ENCODE measurements at places on chromosomes 13 and 19. TPM values are rescaled to one million over a fixed set of nuclear protein-coding genes. Genes with fewer than 3 reads are reported as not detected.

DNA sequence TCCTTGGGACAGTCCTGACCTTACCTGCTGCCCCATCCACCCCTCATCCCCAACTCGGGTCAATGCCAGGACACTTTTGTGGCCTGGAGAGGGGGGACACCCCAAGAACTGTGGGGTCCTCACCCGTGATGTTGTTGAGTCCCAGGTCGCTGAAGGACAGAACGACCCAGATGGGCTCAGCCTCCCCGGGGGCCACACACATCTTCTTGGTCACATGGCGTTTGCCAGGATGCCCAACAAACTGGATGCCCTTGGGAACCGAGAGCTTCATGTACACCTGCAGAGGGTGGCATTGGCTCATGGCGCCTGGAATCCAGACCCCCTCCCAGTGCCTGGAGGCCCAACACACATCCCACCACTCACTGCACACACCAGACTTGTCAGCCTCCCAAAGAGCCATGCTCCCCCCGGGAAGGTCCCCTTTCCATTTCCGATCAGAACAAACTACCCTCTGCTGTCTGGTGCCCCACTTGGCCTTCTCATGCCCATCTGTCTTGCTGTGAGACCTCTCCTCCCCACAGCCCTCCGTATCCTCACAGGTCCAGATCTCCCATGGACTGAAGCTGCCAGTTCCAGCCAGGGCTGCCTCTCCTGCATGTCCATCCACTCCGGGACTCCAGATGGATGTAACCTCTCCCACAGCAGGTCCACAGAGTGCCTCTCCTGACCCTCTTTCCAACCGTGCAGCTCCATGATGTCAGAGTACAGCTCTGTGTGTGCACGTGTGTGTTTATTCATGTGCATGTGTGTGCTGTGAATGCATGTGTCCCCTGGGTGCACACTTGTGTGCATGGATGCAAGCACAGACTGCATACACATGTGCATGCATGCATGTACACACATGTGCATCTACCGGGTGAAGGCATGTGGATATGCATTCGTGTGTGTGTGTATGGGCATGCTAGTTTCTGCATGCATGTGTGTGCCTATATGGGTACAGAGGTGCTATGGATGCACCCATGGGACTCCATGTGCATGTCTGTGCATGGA, 58.4 kb downstream of the F2RL3 start:
- no peaks in the 10 kb centered on the region for H3K27me3 ChIP-seq
- no peaks in the 10 kb centered on the region for H3K4me1 ChIP-seq
- no peak overlapping the region for H3K27ac ChIP-seq
- no peak overlapping the region for H3K4me3 ChIP-seq
- DNase-seq = no peak
- H3K36me3 ChIP-seq = peaks cover 3% of the 10 kb centered on the region

The PODNL1 gene
- total RNA-seq = 1.0 TPM

The ZNF878 gene
- 0.40 TPM for total RNA-seq

The MBD3L3 gene
- not detected for total RNA-seq

The TUBA3C gene
- not detected for total RNA-seq

DNA sequence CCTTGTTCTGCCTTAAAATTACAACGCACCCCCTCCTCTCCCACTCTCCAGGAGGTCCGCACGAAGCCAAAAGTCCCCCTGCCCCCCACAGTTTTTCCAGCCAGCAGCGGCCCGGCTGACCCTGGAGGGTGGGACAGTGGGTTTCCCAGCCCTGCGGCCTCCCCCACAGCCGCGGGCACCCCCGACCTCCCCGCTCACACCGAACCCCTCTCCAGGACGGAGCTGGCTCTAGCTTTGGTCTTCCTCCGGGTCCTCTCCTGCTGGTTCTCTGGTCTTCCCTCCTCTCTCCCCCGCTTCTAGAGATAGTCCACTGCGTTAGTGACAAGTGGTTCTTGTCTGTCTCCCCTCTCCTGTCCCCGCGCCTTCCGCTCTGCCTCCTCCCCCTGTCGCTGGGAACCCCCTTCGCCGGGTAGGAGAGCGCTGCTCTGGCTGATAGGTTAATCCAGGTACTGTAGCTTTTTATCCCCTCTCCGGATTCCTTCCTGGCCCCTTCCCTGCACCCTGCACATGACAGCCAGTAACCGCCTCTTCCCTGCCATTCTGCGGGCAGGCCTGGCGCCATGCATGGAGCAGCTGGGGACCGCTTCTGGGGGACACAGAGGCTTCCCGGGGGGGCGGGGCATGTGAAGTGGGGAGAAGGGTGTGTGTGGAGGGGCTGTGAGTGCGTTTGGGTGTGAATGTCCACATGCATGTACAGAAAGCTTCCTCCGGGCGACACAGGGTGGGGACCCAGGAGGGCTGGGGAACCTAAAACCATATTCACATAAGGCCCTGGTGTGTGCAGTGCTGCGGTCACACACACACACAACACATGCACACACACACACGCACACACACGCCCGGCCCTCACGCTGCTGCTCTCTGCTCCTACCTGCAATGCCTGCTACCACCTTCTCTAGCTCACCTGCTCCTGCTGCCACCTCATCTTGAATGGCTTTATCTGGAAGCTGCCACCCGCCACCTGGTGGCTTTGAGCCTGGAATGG, 17.2 kb downstream of the PRR36 start:
- peaks cover 31% of the 10 kb centered on the region for H3K27me3 ChIP-seq
- H3K27ac ChIP-seq = no peak overlapping the region
- H3K36me3 ChIP-seq = no peaks in the 10 kb centered on the region
- no peak overlapping the region for H3K4me3 ChIP-seq
- DNase-seq = no peak

The JUND gene
- total RNA-seq = 274 TPM

- H3K27me3 ChIP-seq = no peaks in the 10 kb centered on the region
- no peak overlapping the region for H3K4me3 ChIP-seq
- no peak for DNase-seq
- peaks cover 3% of the 10 kb centered on the region for H3K4me1 ChIP-seq
These were observed 226.8 kb downstream of the PCDH17 start for GRCh38 chr13:57858376-57858775.

- H3K4me1 ChIP-seq = no peaks in the 10 kb centered on the region
- H3K4me3 ChIP-seq = no peak overlapping the region
- no peaks in the 10 kb centered on the region for H3K36me3 ChIP-seq
- H3K27ac ChIP-seq = no peak overlapping the region
- no peak for DNase-seq
These were observed 14.9 kb upstream of the FEM1A start for GRCh38 chr19:4776436-4777211.

GRCh38 chr13:71461892-71462291, 405.1 kb downstream of the DACH1 start:
- no peaks in the 10 kb centered on the region for H3K27me3 ChIP-seq
- no peak overlapping the region for H3K27ac ChIP-seq
- DNase-seq = no peak
- H3K36me3 ChIP-seq = peaks cover 13% of the 10 kb centered on the region
- H3K4me3 ChIP-seq = no peak overlapping the region

- H3K36me3 ChIP-seq = no peaks in the 10 kb centered on the region
- no peaks in the 10 kb centered on the region for H3K4me1 ChIP-seq
- peaks cover 26% of the 10 kb centered on the region for H3K27me3 ChIP-seq
- no peak for DNase-seq
- no peak overlapping the region for H3K27ac ChIP-seq
- no peak overlapping the region for H3K4me3 ChIP-seq
These were observed 30.1 kb upstream of the CCDC124 start for GRCh38 chr19:17902701-17903100.

DNA sequence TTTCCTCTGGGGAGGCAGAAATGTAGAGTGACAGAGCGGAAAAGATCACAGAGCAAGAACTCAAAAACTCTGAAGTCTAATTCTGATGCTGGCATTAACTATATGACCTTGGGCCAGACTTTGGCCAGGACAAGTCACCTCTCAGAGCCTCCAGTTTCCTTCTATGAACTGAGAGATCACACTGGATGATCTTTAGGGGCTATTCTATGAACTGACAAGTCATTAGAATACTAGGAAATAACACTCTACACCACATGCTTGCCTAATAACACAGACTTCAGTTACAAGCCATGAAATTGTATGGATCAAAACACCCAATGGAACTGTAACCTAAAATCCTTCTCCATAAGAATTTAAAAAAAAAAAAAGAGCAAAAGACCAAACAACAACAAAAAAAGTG, 16.9 kb downstream of the SLC25A30 start:
- no peak for DNase-seq
- H3K4me1 ChIP-seq = no peaks in the 10 kb centered on the region
- no peaks in the 10 kb centered on the region for H3K27me3 ChIP-seq
- H3K27ac ChIP-seq = no peak overlapping the region
- peaks cover 40% of the 10 kb centered on the region for H3K36me3 ChIP-seq

DNA sequence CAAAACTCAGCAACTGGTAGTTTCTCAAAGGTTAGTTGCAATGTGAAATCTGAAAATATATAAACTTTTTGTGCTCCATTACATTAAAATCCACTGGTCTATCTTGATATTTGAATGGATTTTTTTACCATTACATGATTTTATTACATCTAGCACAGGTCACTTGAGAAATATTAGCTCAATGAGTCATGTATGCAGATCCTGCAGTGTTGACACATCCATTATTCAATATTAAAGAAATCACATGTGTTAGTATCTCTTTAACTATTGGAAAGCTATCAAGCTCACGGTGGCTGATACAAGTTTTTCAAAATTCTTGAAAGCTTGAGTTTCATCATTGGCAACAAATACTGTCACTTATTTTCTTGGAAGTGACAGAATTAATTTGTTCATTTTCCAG, 373.9 kb upstream of the TSHZ3 start:
- H3K4me1 ChIP-seq = peaks cover 39% of the 10 kb centered on the region
- peaks cover 10% of the 10 kb centered on the region for H3K36me3 ChIP-seq
- H3K27me3 ChIP-seq = no peaks in the 10 kb centered on the region
- no peak overlapping the region for H3K4me3 ChIP-seq

The TEX26 gene
- total RNA-seq = not detected

DNA sequence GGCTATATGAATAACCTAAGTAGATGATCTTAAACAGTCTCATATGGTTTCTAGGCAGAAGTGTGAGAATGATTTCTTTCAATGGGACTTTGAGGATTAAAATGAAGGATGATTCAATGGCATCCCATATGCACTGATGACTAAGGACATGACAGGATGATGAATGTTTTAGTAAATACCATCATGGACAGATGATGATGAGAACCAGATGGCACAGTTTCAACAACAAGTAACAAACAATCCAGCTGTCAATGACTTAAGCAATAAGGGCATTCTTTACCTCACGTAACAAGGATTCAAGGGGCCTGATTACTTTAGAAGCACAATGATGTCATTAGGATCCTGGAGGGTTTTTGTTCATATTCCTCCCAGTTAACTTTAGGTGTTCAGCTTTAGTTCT, 2678.4 kb downstream of the PCDH9 start:
- peaks cover 6% of the 10 kb centered on the region for H3K4me1 ChIP-seq
- H3K4me3 ChIP-seq = no peak overlapping the region
- no peaks in the 10 kb centered on the region for H3K27me3 ChIP-seq
- DNase-seq = no peak

- H3K27ac ChIP-seq = no peak overlapping the region
- H3K36me3 ChIP-seq = peaks cover 7% of the 10 kb centered on the region
- H3K4me3 ChIP-seq = no peak overlapping the region
These were observed 692.6 kb downstream of the DIAPH3 start for GRCh38 chr13:59471106-59471505.

- no peak for DNase-seq
- H3K4me3 ChIP-seq = no peak overlapping the region
- peaks cover 10% of the 10 kb centered on the region for H3K4me1 ChIP-seq
- H3K27me3 ChIP-seq = no peaks in the 10 kb centered on the region
- H3K36me3 ChIP-seq = no peaks in the 10 kb centered on the region
- no peak overlapping the region for H3K27ac ChIP-seq
These were observed 201.2 kb upstream of the UBL3 start for GRCh38 chr13:30051531-30052060.

The ZNF681 gene
- 9.0 TPM for total RNA-seq

DNA sequence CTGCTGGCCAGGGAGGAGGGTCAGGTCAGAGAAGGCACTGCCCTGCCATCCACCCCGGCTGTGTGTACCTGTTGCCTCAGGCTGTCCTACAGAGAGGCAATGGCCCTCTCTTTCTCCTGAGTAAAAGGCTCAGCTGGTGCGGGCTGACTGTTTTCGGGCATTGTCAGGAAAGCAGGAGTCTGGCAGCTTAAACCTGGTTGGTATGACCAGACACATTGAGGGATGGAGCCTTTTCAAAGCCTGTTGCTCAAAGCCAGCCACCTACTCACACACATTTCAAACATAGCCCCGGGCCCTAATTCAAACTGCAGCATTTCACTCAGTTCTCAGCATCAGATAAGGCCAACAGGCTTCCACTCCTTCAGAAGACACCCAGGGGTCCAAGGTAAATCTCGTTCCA, 61.8 kb upstream of the PDX1 start:
- H3K27ac ChIP-seq = no peak overlapping the region
- no peak for DNase-seq
- no peaks in the 10 kb centered on the region for H3K36me3 ChIP-seq
- H3K4me3 ChIP-seq = no peak overlapping the region

The C1QTNF9 gene
- not detected for total RNA-seq
